Germinal center (tissue), 1 donor: ENCODE measurements at places on chromosomes 5 and 9.

DNA sequence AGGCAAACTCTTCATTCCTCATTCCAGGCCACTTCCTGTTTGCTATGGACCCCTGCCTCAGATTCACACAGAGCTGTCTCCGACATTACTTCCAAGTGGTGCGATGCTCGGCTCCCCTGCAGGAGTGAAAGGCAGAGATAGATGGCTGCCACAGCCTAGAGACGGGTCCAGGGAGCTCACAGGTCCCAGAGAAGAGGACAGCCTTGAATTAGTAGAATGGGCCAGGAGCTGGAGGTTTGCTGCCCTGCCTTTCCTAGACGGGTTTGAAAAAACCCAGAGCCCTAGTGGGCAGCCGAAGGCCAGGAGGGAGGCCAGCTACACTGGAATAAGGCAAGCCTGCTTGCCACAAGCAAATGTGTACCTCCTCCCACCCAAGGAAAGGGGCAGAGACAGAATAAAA is 1.8 kb downstream of the ANKRD34B start:
- no peak for DNase-seq

DNA sequence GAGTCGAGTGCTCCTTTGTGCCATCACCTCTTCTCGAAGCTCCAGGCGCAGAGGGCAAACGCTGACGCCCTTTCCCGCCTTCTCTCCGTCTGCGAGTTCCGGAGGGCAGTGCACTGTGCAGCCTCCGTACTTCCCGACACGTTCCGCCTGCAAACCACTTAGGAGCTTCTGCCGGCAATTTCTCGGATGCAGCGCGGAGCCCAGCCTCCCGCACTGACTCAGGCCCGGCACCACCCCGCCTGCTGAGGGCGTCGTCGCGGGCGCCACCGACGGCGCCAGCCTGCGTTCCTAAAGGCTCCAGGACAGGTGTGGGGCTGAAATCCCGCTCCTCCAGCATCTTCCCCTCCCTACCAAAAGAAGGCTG is 9.3 kb upstream of the TRIM36 start:
- DNase-seq = peak; percentile 14

GRCh38 chr5:52269859-52270258 is 517.9 kb upstream of the ITGA1 start:
- no peak for DNase-seq

- DNase-seq = no peak
Measured at GRCh38 chr9:94005272-94005901, 50.2 kb upstream of the BARX1 start.

DNA sequence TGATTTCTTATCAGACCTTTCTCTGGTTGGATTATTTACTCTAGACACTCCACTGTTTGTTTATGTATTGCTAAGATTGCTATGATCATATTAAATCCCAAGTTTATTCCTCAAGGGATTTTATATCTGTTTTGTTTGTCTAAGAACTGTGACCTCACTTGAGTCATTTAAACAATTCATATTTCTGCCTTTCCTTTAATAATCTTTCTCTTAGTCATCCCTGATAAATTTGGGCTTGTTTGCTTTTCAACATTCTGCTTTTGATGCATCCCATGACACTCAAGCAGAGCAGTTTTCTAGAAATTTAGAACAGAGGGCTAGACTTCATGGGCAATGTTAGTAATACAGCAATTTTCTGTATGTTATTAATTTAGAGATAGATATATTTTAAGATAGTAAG is 231.6 kb upstream of the TNC start:
- DNase-seq = no peak

- no peak for DNase-seq
Measured at GRCh38 chr5:31731710-31732301, 92.9 kb downstream of the PDZD2 start.

GRCh38 chr9:92798358-92798757 is 33.7 kb upstream of the BICD2 start:
- no peak for DNase-seq
